BJ (cell line): ENCODE measurements at places on chromosomes 7 and 10. TPM values are rescaled to one million over a fixed set of nuclear protein-coding genes. Genes with fewer than 3 reads are reported as not detected.

Gene HOXA1
- 0.91 and 1.0 TPM in 2 replicates for polyA plus RNA-seq

Gene COL13A1
- 9.8 and 11.9 TPM in 2 replicates for polyA plus RNA-seq

Gene OR13A1
- polyA plus RNA-seq, result not detected in 2 replicates

Gene KLLN
- polyA plus RNA-seq, result 0.42 and 0.44 TPM in 2 replicates

Gene SPDYE3
- polyA plus RNA-seq, result not detected in 2 replicates

Gene ITPRID1
- polyA plus RNA-seq, result not detected in 2 replicates

Gene CALCR
- polyA plus RNA-seq, result not detected in 2 replicates

Gene ATRNL1
- polyA plus RNA-seq, result 0.02 TPM in 1 of 2 replicates, not detected in the other

Gene KIF11
- 4.3 and 9.2 TPM in 2 replicates for polyA plus RNA-seq

- no peak for DNase-seq
Observed at GRCh38 chr7:36262309-36263094, 109.4 kb downstream of the EEPD1 start.

GRCh38 chr7:5528815-5529442 lies 105.3 kb upstream of the TNRC18 start:
- DNase-seq, result no peak

DNA sequence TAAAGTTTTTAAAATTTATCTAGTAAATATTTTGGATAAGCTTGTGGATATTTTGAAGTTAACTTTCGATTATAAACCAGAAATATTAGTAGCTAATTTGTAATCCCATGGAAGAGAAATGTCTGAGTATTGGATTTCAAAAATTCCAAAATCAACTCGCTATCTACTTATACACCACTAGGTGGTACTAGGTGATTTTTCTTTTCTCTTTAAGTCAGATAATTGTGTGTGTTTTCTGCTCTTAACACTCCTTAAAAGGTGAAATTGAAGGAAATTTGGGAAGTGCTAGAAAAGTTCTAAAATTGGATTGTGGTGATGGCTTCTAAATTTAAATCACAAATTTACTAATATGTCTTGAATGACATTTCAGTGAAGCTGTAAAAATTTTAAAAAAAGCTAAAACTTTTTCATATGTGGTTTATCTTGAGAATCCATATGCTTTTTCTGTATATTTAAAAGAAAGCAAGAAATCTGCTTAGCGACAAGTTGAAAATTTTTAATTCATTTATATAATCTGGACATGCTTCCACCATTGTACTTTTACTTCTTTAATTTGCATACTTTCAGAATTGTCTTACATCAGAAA lies 90.2 kb downstream of the IPMK start:
- no peak for DNase-seq

DNA sequence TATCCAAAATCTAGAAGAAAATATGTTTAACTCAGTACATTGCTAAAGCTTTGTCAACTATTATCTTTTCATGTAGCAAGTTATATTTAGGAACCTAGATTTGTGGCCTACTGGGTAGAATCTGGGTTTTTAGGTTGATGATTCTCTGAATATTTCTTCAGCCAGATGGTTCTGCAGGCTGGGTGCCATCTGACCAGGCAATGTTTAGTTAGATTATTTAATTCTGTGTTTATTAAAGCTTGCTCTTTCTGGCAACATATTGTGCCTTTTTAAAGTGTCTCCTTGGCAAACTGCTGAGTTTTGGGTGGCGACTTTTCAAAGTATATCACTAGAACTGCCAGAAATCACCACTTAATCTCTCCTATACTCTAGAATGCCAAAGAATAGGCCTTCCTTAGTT lies 114.1 kb downstream of the LHFPL3 start:
- no peak for DNase-seq

GRCh38 chr7:23918856-23919255 lies 208.8 kb downstream of the STK31 start:
- peak; percentile 9 for DNase-seq

DNA sequence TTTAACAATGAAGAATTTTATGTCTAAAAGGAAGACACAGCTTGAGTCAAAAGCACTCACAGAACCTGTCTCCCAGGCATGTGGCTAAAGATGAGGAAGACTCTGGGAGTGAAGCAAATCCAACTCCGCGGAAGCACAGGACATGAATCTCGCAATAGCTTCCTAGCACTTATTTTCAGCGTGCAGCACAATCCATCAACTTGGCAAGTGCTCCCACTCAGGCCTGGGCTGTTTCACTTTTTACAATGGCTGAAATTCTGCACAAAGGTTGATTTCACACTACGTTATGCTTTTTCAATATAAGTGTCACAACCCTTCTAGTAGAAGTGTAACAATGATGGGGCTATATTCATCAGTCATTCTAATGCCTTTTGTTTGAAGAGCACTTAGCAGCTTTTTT lies 180.2 kb downstream of the XPNPEP1 start:
- no peak for DNase-seq

DNA sequence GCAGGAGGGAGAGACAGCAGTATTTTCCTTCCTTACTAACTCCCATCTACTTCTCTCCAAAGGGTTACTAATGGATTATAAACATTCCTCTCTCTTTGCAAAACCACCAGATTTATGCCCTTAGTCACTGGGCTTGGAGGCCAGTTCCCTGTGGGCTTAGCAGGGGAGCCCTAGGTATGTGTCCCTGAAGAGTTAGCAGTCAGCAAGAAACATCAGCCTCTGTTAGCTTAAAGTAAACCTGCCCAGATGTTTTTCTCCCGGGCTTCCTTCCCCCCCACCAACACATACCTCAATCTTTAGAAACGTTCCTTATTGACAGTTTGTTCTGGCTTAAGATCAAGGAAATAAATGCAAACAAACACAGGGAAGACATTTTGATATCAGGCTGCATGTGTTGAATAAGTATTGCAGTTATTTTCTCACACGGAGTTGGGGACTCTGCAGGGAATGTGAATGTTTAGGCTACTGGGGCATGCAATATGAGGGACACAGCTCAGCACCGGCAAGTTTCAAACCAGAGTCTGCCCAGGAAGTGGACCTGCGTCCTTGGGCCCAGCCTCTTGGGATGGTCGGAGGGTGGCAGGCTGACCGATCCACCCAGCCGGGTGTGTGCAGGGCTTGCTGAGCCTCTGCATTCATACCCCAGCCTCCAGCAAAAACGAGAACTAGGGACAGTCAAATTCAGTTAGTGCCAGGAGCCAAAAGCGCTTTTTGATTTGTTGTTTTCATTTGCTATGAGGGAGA lies 252.0 kb upstream of the GRB10 start:
- peak; percentile 49 for DNase-seq

- no peak for DNase-seq
Observed at GRCh38 chr10:110646417-110647135, 2.4 kb downstream of the RBM20 start.

DNA sequence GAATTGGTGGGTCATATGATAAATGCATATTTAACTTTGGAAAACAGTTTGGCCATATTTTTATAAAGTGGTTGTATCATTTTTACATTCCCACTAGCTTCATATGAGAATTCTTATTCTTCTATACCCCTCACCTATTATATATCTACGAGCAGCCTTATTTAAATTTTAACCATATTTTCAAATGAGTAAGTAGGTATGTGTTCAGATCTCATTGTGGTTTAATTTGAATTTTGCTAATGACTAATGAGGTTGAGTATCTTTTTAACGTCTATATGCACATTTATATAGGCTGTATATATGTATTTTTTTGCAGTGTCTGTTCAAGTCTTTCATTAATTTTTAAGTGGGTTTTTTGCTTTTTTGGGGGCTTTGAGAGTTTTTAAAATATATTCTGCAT lies 14.2 kb downstream of the RAB18 start:
- DNase-seq, result no peak

DNA sequence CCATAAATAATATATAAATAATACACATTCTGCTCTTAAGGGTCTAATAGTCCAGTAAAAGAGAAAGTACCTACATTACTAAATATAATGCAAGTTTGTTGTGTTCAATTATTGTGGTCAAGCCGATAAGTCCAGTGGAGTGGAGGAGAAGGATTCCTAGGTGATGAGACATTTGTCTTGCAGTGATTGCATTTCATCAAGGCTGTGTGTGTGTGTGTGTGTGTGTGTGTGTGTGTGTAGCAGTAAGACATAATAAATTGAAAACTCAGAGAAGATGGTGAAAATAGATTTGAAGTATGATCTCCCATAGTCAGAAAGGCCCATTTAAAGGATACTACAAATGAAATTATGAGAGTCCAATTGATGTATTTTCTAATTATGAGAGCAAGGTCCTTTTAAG lies 192.5 kb upstream of the SEMA3C start:
- DNase-seq, result peak; percentile 63

DNA sequence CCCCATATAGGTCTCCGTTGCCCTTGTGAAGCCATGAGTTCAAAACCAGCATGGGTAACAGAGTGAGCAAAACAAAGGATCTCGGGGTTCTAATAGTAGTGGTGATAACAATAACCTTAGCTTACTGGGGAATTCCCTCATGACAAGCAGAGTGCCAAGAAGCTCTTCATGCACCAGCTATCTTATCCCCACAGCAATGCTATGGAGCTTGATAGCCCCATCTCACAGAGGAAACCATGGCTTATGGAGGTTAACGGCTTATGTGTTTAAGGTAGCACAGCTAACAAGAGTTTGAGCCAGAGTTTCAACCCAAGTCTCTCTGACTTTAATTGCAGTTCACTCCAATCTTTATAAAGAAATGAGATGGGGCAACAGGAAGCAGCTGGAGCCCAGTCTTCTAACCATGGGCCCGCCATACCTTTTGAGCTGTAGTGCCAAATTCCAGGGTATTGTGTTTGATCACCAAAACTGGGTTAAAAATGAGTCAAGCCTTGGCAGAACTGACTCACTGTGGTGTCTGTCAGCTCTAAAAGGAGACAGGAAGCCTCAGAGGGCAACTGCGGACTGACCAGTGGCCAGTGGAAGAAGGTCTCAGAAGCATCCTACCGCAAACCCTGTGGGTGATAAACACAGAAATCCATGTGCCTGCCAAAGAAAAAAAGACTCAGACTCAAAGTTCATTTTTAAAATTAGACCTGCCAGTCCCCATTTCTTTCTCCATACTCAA lies 16.5 kb upstream of the PLAU start:
- DNase-seq, result no peak

DNA sequence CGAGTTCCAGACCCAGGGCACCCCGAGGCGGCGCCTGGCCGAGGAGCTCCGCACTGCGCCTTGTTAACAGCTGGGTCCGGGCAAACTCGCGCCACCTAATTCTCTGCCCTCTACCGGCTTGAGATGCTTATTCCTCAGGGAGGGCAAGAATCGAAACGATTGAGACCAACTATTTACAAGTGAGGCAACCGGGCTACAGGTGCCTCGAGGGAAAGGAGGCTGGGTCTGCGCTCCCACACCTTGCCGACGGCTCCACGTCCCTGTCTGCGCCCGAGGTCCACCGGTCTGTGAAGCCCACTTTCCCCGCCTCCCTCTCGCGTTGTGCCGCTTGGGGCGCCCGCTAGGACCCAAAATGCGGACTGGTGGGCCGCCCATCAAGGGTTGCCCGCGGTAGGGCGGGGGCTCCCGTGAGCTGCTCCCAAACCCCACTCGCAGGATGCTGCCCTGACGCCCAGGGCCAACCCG lies 527 bp downstream of the AKR1B1 start:
- DNase-seq, result no peak

DNA sequence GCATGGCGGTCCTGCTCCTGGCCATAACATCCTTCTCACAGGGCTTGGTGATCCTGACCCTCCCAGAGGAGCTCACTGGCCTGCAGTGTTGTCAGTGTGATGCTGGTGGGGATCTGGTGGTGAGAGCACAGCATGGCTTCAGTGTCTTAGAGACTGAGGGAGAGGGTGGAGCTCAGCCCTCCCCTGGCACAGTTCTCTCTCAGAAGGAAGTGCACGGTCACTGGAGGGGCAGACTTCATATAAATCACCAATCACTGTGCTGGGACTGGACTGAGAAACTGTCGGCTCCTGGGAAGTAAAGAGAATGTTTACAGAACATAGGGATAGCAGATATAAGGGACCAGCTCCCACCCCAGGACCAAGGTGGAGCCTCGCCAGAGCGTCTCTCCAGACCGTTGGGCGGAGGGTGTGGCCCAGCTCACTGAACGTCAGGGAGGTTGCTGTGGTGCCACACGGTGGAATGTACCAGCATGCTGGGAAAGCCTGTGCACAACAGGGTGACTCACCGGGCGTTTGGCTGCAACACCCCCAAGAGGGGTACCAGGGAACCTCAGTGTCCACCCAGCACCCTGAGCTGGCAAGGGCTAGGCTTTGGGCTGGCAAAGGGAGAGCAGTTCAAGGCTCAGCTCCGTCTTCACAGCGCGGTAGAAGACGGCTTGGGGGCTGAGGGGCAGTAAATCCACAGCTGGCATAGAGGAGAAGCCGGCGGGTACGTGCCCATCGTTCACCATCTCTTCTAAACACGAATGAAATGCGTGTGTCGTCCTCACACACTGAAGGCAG lies 8.8 kb upstream of the GET4 start:
- DNase-seq, result peak; percentile 30

DNA sequence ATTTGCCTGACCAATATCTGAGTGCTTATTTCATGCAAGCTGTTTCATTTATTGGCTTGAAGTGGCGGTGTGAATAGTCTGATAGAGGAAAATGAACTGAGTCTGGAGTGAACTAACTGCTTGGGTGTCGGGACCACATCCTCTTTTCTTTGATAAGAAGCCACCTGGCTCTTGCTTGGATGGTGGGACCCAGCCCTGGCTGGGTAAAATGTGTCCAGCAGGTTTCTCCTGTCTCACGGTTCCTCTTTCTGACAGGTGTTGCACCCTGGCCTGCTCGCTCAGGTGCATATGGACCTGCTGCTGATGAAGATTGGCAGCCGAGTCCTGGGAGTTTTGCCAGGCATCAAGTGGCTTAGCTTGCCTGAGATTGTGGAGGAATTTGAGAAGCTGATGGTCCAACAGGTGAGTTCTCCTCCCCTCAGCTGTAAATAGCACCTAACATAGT lies 1.6 kb downstream of the ADCK2 start:
- no peak for DNase-seq

GRCh38 chr10:35470248-35470924 lies 134.1 kb downstream of the CCNY start:
- DNase-seq, result no peak
